Ureter (tissue), 1 donor: ENCODE measurements at places on chromosomes 1 and 21. TPM values are rescaled to one million over a fixed set of nuclear protein-coding genes. Genes with fewer than 3 reads are reported as not detected.

The C1orf87 gene
- total RNA-seq = not detected

The CELA2B gene
- total RNA-seq = not detected

The IPO9 gene
- 53.6 TPM for total RNA-seq

The ARHGEF16 gene
- 28.5 TPM for total RNA-seq

The DPH2 gene
- 32.2 TPM for total RNA-seq

The CASQ2 gene
- total RNA-seq = 18.7 TPM

GRCh38 chr1:71600023-71600422, 519.2 kb upstream of the ZRANB2 start:
- no peak for DNase-seq

- DNase-seq = peak; percentile 20
These were observed 6.8 kb downstream of the ATP5PO start for GRCh38 chr21:33908760-33909159.

GRCh38 chr21:17536381-17536780, 23.5 kb downstream of the CXADR start:
- DNase-seq = no peak

DNA sequence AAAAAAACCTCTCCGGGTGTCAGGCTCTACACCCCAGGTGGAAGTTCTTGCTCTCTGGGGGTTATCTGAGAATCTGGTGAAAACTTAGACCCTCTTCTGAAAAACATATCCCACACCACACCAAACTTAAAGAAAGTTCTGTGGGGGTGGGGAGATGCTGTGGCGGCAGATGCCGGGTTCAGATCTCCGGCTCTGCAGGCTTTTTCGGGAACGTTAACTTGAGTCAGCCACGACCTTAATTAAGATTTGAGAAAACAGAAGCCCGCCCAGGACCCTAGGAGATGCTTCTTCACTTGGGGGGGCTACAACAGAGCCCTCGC, 2.3 kb downstream of the RCC2 start:
- DNase-seq = no peak

GRCh38 chr1:209302779-209303568, 280.5 kb upstream of the CAMK1G start:
- no peak for DNase-seq

DNA sequence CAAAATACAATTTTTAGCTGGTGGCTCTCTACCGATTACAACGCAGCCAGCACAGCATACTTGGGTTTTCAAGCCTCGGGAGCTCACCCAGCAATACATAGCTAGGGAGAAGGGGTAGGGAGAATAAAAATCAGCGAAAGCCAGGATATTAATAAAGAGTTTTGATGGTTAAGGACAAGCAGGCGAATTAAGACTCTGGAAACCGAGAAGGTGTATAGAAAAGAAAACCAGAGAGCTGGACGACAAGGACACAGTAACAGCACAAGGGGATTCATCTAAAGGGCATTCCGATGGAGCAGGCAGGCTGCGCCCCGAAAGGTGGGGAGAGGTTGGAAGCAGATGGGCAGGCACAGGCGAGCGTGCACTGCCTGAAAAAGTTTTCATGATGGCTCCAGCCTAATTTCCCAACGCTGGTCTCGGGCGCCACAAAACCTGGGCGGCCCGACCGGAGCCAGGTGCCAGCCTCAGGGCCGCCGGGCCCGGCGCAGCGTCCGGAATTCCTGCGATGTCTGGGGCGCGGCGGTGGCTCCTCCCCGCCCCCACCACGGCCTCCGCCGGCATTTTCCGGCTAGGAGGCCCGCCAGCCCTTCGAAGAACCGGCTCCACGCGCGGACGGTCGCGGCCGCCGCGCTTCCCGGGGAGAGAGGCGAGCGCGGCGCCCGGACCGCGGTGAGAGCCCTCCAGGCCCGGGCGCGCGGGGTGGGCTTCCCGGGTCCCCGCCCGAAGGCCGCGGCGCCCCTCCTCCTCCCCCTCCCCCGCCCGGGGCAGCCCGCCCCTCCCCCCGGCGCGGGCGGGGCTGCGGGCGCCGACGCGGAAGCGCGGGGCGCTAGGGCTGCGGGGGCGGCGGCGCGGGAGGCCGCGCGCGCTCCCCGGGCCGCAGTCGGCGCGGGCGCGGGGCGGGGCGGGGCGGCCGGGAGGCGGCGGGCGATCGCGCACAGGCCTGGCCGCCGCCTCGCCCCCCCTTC, 774 bp upstream of the DYRK1A start:
- DNase-seq = peak; percentile 66

DNA sequence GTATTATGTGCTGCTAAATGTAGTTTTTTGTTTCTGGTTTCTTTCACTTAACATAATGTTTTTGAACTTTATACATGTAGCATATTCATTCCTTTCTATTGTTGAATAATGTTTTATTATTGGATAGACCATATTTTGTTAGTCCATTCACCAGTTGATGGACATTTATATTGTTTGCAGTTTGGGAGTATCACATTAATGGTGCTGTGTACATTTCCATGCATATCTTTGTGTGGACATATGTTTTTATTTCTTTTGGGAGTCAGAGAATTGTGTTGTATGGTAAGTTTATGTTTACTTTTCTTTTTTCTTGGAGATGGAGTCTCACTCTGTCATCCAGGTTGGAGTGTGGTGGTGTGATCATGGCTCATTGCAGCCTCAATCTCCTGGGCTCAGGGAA, 134.6 kb downstream of the MAST2 start:
- DNase-seq = no peak

- no peak for DNase-seq
These were observed 56.7 kb upstream of the PUM1 start for GRCh38 chr1:31122101-31122735.

DNA sequence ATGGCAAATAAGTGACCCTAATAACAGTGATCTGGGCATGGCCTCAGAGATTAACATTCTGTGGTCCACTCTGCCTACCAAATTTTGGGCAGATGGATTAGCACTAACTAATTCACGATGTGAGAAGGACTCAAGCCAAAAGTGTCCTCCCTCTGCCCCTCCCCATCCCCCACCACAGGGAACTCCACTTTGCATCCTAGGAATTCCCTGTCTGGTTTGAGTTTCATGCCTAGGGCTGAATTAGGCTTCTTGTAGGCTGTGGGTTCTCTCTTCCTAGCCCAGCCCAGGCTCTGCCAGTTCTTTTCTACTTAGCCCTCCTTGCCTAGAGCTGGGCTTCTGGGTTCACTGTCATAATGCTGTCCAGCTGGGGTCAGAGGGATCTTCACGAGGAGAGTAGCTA, 64.1 kb downstream of the ATP2B4 start:
- DNase-seq = no peak

- no peak for DNase-seq
These were observed 541.4 kb upstream of the PLXNA2 start for GRCh38 chr1:208785629-208786028.

DNA sequence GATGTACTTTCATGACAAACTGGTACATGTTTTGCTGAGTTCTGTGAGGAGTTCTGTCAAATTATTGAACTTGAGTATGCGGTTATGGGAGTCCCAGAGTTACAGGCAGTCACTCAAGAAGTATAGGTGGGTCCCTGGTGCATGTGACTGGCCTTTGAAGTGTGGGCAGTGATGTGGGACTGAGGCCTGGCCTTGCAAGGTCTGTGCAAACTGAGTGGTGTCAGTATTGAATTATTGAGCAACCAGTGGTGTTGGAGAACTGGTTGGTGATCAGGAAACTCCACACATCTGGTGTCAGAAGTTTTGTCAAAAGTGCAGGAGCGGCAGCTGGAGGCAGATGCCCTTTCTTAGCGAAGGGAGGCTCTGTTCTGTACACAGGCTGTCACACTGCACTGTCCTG, 5.2 kb downstream of the ZNF678 start:
- no peak for DNase-seq

DNA sequence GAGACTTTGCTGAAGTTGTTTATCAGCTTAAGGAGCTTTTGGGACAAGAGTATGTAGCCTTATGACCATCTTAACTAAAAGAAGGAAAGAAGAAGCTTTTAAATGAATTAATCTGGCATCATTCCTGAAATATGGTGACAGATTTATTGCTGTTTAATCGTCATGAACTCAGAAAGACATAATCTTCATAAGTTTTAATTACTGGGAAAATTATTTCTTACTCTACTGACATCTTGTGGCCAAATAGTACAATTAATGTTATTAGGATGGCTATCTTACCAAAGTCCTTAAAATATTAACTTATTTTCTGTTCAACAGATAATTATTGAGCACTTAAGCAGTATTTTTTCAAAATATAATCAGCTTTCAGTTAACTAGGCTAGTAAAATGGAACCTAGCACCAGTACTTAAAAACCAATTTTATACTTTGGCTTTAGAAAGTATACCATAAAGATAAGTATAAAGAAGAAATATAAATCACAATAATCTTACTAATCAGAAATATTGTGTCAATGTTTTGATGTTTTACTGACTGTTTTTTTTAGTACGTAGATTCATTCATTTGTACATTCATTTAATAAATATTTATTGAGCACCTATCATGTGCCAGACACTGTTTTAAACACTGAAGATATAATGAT, 34.7 kb upstream of the GPR25 start:
- DNase-seq = no peak

DNA sequence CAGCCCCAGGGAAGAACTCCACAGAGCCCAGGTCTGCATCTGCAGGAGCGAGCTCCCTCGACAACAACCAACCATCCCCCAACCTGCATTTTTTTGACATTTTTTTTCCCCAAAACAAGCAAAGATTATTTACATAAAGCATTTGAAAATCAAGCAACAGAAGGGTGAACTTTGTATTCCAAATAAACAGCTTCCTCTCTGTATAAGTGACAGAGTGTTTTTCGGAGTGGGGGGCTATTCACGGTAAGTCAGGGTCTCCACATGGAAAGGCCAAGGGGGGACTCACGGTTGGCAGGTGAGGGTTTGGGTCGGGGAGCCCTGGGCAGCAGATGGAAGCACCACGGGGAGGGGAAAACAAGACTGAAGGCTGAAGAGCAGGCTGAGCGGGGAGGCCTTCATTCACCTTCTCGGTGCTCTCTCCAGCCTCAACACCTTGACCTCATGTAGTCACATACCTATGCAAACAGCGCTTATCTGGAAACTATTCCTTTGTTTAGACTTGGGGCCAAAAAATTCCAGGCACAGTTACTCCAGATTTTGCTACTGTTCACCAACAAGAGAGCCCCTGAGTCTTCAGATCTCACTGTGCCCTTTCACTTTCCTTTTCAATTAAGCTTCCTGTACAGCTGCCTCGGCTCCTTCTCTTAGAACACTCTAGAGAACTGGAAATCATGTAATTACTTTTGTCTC, 27.6 kb downstream of the C2CD2 start:
- no peak for DNase-seq
